ENCODE measurements at places on chromosomes 2 and 18.

GRCh38 chr18:75133721-75134610, 75.0 kb downstream of the PTGR3 start:
- no peak for DNase-seq

DNA sequence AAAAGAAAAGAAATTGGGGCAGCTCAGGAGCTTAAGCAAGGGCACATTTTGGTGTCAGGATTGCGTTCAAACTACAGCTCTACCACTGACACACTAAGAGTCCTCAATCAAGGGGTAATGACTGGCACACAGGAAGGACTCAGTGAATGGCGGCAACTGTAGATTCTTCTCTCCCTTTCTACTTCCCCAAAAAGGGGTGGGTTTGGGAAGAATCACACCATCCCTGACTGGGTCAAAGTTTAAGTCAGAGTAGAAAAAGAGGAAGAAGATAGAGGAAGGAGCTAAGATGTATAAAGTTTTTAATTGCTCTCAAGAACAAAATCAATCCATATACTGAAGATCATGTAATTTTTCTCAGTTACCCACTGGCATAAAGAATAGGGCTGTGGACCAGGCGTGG, 2.6 kb downstream of the NLRC4 start:
- DNase-seq: no peak

DNA sequence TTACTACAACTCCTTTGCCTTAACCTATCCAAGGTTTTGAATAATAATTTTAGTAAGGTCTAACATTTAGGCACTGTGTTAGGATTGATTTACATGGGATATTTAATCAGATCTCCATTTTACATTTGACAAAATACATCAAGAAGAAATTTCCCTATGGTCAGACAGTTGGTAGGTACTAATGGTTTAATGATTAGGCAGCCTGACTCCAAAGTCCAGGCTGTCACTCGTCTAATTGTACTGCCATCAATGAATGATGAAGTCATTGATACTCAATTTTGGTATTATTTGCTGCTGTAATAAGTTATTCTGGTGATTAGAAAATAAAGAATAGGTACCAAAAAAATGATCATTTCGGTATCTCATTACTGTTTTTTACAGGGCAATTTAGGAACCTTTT, 14.1 kb downstream of the BBS5 start:
- no peak for DNase-seq

- no peak for DNase-seq
Observed at GRCh38 chr2:28779001-28779400, 27.4 kb downstream of the PPP1CB start.

DNA sequence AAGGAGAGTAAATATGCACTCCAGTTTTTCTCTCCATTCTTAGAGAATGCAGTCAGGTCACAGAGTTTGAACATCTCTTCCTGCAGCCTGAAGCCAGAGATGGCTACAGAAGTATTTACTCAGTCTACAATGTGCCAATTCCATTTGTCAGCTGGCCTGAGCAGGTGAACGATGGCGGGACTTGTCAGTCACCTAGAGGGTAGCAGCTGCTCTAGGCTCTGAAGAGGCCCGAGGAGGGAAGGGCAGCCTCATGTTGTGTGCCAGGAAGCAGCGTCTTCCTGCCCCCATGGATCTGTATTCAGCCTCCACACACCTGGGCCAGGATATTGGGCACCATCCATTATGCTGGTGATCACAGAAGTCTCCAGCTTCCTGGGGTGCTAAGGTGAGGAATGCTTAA, 316.7 kb upstream of the CHAC2 start:
- DNase-seq: no peak

Data from IMR-90 (cell line).